ENCODE measurements at places on chromosomes 4 and X.
A peak's percentile ranks its signal among the peaks of the same experiment; 100 is the strongest.

DNA sequence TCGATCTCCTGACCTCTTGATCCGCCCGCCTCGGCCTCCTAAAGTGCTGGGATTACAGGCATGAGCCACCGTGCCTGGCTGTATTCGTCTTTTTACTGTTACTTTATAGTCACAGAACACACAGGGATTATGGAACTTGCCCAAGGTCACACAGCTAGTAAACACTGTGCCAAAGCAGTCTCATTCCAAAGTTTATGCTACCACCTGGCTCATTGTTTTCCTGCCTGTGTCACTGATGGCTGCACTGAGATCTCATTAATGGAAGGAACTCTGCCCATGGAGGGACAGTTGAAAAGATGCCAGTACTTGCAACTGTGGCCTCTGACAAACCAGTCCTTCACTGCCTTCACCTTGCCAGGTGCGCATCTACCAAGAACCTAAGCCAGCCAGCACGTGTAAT is 517.7 kb downstream of the BCOR start:
- DNase-seq = no peak

DNA sequence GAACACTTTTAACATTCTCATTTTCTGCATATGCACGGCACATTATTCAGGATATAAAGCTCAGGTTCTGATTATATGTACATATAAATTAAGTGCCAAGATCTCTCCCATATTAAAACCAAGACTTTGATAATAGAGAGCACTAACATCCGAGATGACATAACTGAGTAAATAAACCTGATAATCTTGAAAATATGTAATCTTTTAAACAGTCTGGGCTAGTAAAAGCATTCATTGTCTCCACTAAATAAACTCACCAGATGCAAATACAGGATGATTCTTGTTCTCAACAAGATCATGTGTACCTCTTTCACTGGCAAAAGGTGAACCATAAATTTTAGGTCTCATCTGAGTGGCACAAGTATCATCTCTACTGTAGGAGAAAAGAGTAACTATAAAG is 942.2 kb downstream of the TRAM1L1 start:
- DNase-seq = no peak

DNA sequence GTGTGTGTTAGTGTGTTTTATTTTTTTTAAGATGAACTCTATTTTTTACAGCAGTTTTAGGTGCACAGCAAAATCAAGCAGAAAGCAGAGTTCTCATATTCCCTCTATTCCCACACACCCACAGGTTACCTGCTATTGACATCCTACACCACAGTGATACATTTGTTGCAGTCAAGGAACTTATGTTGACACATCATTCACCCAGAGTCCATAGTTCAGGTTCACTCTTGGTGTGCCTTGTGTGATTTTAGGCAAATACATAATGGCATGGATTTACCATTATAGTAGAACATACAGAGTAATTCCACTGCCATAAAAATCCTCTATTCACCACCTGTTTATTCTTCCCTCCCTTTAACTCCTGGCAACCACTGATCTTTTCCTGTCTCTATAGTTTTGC is 28.7 kb downstream of the DIAPH2 start:
- no peak for DNase-seq

GRCh38 chr4:168796362-168797106 is 213.5 kb downstream of the CBR4 start:
- DNase-seq = peak; percentile 84

DNA sequence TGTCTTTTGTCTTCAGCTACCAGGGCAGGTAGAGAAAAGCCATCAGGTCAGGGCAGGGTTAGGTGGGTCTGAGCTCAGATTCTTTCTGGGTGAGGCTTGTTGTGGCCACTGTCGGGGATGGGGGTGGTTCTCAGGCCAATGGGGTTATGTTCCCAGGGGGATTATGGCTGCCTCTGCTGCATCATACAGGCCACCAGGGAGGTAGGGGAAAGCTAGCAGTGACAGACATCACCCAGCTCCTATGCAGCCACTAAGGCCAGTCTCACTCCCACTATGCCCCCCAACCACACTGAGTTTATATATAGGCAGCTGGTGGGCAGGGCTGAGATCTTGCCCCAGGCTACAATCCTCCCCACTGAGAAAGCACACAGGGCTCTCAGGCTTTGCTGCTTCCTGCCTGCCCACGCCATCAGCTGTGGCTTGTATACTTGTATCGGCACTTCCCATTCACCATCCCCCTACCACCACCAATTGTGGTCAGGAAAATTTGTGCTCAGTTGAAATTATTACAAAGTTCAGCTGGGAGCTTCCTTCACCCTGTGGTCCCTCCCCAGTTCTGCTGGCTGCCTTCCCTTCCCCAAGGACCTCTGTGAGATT is 72.6 kb upstream of the PTPN13 start:
- no peak for DNase-seq

- peak; percentile 35 for DNase-seq
Measured at GRCh38 chrX:22192419-22193060, 80.2 kb upstream of the CBLL2 start.

DNA sequence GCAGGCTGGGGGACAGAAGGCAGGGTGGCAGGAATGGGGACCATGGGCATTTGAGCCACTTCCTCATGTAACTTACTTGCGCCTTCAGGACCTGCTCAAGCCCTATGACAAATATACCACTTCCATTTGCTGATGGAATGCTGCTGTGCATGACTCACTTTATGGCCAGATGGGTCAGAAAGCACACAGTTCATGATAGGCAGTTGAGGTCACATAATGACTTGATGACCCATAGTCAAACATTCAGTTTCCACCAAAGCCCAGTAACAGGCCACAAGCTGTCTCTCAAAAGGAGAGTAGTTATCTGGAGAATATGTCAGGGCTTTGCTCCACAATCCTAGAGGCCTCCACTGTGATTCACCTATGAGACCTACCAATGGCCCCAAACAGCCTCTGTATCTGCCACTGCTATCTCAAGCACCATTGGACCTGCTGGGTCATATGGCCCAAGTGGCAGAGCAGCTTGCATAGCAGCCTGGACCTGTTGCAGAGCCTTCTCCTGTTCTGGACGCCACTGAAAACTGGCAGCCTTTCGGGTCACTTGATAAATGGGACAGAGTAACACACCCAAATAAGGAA is 5.3 kb upstream of the PAPSS1 start:
- no peak for DNase-seq

DNA sequence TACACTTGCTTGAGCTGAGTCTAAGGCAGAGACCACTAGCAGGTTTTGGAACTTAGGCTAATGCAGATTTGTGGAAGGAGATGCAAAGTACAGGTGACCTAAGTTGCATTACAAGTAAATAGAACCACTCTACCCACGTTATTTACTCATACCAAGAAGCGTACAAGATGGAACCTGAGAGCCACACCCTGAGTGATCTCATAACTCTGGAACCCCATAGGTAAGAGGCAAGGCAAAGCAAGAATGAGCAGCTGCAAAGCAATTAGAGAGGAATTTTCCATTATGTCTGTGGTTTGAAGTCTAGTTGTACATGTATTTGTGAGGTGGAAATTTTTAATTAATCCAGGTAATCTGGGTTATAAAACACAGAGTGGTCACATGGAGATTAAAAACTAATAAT is 55.4 kb downstream of the CC2D2A start:
- DNase-seq = no peak

GRCh38 chrX:39674490-39675161 is 423.1 kb downstream of the BCOR start:
- DNase-seq = no peak

DNA sequence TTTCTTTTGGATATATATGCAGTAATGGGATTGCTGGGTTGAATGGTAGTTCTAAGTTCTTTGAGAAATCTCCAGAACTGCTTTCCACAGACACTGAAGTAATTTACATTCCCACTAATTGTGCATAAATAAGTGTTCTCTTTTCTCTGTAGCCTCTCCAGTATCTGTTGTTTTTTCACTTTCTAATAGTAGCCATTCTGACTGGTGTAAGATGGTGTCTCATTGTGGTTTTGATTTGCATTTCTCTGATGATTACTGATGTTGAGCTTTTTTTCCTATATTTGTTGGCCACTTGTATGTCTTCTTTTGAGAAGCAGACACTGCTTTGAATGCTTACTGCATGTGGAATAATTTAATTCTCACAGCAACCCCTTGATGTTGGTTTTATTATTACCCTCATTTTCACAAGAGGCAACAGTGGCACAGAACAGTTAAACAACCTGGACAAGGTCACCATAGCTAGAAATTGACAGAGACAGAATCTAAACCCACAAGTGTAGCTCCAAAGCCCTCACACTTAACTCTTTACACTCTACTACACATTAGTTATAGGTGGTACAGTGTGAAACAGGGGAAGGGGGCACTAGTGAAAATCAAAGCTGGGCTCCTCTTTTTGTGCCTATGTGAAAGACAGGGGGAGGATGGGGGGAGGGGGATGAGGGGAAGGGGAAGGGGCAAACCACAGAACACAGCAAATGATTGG is 96.1 kb downstream of the REELD1 start:
- DNase-seq = no peak

Data from fibroblast of skin of right quadriceps (primary cell).